ENCODE measurements at places on chromosomes 5 and 9.

- no peak for DNase-seq
Observed at GRCh38 chr9:90767523-90768100, 34.0 kb upstream of the SYK start.

DNA sequence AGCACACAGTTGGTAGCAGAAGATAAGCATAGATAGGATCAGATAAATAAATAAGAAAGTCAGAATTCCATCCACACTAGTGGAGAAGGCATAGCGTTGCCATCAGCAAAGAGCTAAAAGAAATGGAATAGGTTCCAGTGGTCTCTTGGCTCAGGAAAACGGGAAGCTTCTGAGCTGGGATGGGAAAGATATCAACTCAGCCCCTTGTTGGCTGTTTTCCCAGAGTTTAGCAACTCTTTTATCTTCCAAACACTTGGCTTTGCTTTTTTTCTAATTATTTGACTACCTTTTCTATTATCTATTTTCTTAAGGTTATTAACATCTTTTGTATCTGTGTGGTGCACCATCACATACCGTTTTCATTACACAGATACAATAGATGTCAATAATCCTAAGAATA is 445.7 kb upstream of the TRPC7 start:
- DNase-seq, result no peak

- DNase-seq, result no peak
Observed at GRCh38 chr5:33936381-33937016, at the start of gene RXFP3. TSS of gene RXFP3 (plus strand) at chr5:33936386. CDS start at chr5:33936741, 355 bp downstream.

DNA sequence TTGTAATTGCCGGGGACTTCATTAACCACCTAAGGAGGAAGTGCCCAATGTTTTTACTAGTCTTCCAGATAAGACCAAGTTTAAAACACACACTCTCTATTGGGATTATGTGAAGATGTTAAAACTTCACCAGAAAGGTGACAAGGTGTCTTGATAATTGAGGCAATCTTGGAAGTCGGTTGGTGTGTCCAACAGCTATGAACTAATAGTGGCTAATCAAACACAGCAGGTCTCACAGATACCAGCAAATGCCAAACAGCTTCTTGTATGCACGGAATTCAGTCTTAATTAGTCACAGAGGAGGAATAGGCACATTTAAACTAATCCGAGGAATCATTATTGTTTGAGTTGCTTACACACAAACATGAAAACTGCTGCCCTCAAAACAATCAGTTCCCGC is 214.5 kb downstream of the SEC61B start:
- no peak for DNase-seq

GRCh38 chr9:87285183-87285850 is 212.3 kb upstream of the DAPK1 start:
- no peak for DNase-seq

DNA sequence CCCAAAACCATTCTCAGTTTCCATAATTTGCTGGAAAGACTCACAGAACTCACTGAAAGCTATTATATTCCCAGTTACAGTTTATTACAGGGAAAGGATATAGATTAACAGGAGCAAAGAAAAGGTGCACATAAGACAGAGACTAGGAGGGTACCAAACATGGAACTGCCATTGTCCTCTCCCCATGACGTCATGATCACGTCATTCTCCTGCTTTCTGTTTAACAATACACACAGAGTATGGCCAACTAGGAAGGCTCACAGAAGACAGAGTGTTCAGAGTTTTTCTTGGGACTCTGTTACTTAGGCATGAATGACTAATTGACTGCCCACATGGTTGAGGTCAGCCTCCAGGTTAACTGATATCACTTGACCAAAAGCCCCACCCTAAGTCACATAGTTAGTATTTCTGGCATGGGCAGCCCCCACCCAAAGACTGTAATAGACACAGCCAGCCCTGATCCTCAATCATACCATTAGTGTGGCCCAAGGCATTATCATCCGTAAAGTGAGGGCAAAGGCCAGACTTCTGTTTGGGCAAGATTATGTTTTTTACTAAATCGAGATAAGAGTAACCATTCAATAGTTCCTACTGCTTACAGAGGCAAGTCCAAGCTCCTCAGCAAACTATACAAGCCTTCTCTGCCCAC is 353.5 kb upstream of the POU5F2 start:
- no peak for DNase-seq

DNA sequence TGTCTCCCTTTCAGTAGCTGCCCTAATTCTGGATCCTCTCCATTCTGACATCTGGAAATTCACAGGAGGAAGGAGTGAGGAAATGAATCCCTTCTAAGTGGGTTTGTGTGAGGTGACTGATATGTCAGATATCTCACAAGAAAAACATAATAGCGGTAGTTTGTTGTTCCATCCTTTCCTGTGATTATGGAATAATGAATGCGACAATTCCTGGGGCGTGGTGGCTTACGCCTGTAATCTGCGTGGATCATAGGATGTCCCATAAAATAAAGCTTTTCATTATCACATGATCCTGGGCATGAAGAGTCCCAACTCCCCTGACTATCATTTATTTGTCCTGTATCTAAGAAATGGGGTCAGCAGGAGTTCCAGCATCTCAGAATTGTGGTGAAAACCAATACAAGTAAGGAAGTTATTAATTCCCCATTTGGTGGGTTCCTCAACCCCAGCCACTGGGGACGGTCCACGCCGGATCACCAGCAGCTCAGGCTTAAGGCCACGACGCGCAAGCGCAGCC is 375 bp upstream of the C5orf24 start:
- no peak for DNase-seq

- DNase-seq, result no peak
Observed at GRCh38 chr5:158805195-158805594, 294.5 kb downstream of the EBF1 start.

DNA sequence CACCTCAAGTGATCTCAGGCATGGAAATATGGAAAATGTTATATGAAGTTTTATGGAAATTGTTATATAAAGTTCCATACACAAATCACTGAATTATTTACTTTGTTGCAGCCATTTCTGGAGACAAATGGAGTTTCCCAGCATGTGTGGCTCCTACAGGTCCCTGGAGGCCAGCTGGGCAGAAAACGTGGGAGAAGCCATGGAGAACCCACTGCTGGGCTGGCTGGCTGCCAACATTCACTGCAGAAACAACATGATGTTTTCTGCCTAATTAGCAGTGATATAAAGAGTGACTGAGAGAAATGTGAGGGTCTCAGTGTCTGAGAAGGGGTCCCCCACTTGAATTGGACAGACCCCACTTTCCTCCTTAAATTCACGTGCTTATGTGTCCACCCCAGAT is 208.8 kb upstream of the IRX2 start:
- DNase-seq, result no peak

DNA sequence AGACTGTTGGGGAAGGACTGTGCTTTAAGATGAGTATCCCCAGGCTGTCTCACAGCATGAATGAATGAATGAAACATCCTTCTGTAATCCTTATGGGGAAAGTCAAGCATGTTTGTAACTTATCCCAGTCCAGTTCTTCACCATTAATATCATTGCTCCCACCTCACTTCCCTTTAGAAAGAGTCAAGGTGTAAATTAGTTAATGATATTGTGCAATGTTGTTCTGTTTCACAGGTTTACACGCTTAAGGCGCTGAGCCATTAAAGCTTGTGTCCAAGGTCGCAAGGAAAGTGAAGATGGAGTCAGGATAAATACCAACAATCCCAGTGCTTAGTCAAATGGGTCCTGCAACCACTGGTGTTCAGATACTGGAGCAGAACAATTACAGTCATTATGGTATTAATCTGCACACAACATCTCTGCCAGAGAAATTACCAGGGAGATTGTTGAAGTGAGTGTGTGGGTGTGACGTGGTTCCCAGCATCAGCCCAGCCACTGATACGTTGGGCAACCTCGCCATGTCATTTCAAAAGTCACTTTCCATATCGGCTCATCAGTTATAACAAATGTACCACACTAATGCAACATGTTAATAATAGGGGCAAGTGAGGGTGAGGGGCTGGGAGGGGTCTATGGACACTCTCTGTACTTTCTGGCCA is 1.5 kb upstream of the MYO10 start:
- DNase-seq, result no peak

DNA sequence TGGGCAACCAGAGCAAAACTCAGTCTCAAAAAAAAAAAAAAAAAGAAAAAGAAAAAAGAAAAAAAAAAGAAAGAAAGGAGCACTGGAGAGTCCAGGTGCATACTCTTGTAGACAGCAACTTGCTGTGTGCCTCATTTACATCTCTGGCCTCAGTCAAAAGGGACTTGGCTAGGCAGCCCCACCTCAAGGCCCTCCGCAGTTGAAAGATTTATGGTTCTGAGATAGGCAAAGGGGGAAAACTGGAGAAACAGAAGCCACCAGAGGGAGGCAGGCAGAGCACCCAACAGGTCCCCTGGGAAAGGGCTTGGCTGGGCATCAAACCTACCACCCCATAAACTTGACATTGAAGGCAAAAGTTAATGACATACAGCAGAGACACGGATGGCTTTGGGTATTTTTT is 6.1 kb downstream of the ORM2 start:
- DNase-seq, result no peak

GRCh38 chr5:138711811-138712210 is 41.4 kb upstream of the CTNNA1 start:
- no peak for DNase-seq

DNA sequence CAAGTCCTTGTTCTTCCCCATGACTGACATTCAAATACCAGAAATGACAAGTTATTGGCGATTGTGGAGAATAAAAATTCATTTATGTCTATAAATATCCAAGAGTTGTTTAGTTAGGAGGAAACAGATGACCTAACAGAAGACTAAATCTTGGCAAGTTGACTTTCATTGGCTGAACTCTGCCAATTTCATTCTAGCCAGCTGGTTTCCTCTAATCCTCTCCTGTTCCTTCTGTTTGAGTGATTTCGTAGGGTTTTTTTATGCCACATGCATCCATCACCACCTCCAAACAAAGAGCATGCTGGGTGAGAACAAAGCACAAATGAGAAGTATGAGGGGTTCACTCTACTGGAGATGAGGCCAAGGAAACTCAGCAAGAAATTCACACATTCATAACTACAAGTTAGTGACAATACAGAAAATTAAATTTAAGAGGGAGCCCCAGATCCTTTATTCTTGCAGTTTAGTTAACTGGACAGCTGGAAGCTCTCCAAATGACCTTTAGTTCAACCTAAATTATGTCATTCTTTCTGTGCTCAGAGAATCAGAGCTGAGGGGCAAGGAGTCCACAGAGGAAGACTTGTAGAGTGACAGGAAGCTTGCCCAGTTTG is 932.0 kb downstream of the TLE4 start:
- DNase-seq, result no peak

DNA sequence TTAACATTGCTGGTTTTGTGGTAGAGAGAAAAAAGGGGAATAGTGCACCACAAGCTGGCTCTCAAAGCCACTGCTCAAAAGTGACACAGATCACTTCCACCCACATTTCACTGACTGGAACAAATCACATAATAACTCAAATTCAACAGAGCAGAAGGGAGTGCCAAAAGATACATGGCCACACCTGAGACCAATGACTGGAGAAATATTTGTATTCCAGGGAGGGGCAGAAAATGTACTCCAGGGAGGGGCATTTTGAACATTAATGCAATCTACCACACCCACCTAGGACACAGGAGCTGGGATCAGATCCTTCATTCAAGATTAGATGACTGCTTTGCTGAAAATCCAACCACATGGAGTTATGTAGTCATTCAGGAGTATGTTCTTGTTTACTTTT is 44.8 kb upstream of the ALDOB start:
- no peak for DNase-seq

- DNase-seq, result no peak
Observed at GRCh38 chr9:128114326-128115186, 13.0 kb downstream of the PTGES2 start.

DNA sequence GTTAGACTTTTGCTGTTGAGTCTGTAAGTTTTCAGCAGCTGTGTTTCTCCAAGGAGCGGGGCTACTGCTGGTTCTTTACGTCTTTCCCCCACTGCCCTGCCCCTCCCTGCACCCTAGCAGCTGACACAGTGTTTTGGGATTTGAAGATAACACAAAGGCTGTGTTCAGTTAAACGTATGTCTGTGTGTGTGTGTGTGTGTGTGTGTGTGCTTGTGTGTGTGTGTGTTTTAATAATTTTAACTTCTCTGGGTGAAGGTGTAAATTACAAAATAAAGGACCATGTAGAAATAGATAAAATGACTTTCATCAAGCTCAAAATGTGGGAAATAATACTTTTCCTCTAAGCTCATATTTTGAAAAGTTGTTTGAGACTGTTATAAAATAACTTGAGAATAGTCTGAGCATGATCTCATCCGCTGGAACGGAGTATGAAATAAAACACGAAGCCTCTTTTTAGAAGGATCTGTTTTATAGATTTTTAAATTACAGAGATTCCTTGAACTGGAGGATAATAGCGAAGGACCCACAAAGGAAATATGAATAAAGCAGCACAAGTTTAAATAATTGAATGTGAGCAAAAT is 10.9 kb downstream of the ABL1 start:
- no peak for DNase-seq

GRCh38 chr5:36698031-36698430 is 91.6 kb downstream of the SLC1A3 start:
- DNase-seq, result no peak

GRCh38 chr5:107396351-107396690 is 274.4 kb downstream of the EFNA5 start:
- no peak for DNase-seq

DNA sequence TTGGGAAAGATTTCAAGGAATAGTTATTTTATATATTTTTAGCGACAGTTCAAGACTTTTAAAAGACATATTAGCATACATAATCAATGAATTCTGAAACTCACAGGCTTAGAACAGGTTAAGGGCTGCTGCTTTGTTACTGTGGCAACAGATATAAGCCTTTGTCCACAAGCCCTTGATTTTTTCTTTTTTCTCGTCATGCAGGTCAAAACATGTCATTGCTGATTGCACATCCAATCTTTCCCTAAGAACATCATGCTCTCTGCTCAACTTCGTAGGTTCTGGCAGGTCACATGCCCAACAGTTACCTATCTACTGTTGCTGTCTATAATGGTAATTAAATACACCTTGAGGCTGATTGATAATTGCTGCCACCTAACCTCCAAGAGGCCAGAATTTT is 172.5 kb upstream of the PTPRD start:
- no peak for DNase-seq

DNA sequence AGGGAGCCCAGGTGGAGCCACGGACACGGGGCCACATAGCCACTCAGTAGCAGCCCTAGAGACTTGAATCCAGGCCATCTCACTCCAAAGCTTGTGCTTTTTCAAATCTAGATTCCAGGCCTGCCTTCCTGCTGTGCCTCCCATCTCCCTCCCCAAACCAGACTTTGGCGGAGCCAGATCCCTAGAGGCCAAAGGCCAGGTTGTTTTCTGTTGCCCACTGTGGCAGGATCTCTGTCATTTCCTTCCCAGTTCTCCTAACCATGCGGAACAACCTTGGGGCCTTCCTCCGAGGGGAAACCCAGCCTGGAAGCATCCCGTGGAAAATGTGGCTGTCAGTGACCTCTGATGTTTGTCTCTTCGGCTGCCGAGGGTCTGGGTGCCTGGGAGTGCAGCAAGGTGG is 16.4 kb upstream of the RPS14 start:
- DNase-seq, result no peak

Data from CD4-positive, alpha-beta T cell treated with Interleukin-17A for 1 hour (primary cell).